GM04504 (cell line): ENCODE measurements at places on chromosomes 5 and 9.

GRCh38 chr5:28077291-28078240, 1039.2 kb upstream of the CDH9 start:
- DNase-seq, result no peak

- DNase-seq, result no peak
Measured at GRCh38 chr9:36488389-36488756, 84.3 kb upstream of the MELK start.

GRCh38 chr9:135746565-135746964, 44.6 kb downstream of the KCNT1 start:
- no peak for DNase-seq

- no peak for DNase-seq
Measured at GRCh38 chr9:80720579-80720978, 968.8 kb downstream of the TLE1 start.

DNA sequence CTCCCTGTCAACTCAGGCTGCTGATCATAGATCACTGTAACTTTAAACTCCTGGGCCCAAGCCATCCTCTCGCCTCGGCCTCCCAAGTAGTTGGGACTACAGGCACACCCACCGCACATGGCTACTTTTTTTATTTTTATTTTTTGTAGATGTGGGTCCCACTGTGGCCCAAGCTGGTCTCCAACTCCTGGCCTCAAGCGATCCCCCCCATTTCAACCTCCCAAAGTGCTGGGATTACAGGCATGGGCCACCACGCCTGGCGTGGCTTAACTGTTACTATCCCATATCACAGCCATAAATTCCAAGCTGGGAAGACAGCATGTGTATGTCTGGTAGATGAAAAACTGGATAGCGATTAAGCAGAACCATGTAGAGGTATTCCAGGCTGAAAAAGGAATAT, 1.0 kb downstream of the HDAC3 start:
- no peak for DNase-seq

GRCh38 chr9:14400658-14400995, 86.7 kb upstream of the NFIB start:
- DNase-seq, result no peak

DNA sequence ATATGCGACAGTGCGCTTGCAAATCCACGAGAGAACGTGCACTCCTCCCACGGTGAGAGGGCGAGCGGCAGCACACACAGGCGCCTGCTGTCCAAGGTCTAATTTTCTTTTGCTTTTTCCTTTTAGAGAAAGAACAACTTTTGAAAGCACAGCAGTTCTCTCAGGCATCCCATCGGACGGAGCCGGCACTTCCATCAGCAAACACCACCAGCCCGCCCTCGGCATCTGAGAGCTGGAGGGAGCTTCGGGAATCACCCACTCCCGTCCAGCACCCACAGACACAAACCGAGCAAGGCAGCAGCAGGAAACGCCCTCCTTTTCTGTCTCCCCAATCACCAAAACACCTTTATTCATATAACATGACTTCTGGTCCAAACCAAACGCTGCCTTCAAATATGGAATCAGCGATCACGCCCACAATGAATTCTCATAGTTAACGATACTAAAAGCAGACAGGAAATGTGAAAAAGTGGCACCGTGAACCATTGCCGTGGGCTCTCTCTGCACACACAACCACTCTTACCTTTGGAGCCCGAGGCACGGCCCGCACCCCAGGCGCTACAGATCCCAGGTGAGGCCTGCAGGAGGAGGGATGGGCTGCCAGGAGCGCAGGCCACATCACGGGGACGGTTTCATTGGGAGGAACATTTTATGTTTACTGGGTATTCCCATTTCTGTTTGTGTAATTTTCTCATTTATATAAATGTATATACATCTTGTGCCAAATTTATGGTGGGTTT, 14.2 kb downstream of the LPCAT1 start:
- no peak for DNase-seq
